Peyer's patch (tissue), 4 donors: ENCODE measurements at places on chromosomes 3 and 15. TPM values are rescaled to one million over a fixed set of nuclear protein-coding genes. Genes with fewer than 3 reads are reported as not detected.

PAK6 gene
- total RNA-seq, result not detected

CCR5 gene
- total RNA-seq, result 0.66 TPM

ANKUB1 gene
- total RNA-seq, result not detected

CTXND1 gene
- 5.0 TPM for total RNA-seq

PGBD4 gene
- 1.2 TPM for total RNA-seq

ANKRD63 gene
- not detected for total RNA-seq

KLHL40 gene
- total RNA-seq, result not detected

BCHE gene
- 4.4 TPM for total RNA-seq

GRCh38 chr3:6179761-6180160 lies 681.2 kb upstream of the GRM7 start:
- H3K4me3 ChIP-seq, result no peak overlapping the region
- no peaks in the 10 kb centered on the region for H3K36me3 ChIP-seq
- no peak overlapping the region for H3K27ac ChIP-seq
- no peaks in the 10 kb centered on the region for H3K4me1 ChIP-seq
- no peak for DNase-seq
- no peaks in the 10 kb centered on the region for H3K27me3 ChIP-seq

DNA sequence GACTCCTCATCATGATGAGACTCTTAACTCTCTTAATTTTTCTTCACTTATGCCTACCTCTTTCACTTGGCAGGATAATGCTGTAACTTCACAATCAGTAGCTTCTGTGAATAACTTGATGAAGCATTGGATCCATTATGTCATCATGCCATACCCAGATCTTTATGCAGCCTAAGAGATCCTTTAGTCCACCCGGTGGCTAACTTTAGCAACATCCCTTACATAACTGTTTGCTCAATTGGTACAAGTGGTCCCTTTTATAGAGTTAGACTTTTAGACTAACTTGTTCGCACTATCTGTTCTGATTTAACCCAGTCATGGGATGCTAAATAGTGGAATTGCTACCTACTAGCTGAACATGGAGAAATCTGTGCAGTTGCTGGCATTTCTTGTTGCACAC lies 184.5 kb downstream of the USP13 start:
- no peaks in the 10 kb centered on the region for H3K27me3 ChIP-seq
- DNase-seq, result no peak
- no peak overlapping the region for H3K4me3 ChIP-seq

DNA sequence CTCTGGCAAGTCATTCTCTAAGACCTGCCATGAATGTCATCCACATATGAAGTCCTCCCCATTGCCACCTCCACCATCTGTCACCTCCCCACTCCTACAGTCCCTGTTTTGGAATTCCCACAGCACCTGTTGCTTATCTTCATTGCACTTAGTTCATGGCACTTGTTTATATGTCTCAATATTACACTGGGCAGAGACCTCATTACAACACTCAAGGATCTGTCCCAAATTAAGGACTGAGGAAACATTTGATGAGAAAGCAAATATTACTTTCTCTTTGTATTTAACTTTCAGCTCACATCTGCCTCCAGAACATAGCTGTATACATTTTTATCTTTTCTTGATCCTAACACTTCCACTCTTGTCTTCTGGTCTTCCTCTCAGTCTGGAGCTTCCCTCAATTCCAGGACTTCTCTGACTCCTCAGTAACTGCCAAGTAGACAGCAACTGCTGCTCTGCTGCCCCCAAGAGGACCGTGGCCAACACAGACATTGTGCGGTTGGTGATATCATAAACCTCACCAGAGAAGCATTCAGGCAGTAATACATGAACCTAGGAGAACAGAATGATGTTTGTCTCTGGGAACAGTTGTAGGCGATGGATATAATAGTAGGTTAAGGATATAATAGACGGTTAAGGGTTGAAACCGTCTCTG lies 45.0 kb upstream of the FGF12 start:
- no peaks in the 10 kb centered on the region for H3K36me3 ChIP-seq
- DNase-seq, result no peak
- H3K27ac ChIP-seq, result no peak overlapping the region
- H3K27me3 ChIP-seq, result no peaks in the 10 kb centered on the region
- H3K4me1 ChIP-seq, result no peaks in the 10 kb centered on the region
- no peak overlapping the region for H3K4me3 ChIP-seq

- no peak for DNase-seq
- no peak overlapping the region for H3K27ac ChIP-seq
- H3K36me3 ChIP-seq, result no peaks in the 10 kb centered on the region
Measured at GRCh38 chr15:67761343-67761742, 64.0 kb upstream of the SKOR1 start.

GRCh38 chr3:141605883-141606282 lies 119.1 kb downstream of the RASA2 start:
- peaks cover 4% of the 10 kb centered on the region for H3K36me3 ChIP-seq
- no peaks in the 10 kb centered on the region for H3K27me3 ChIP-seq
- H3K4me1 ChIP-seq, result no peaks in the 10 kb centered on the region
- H3K27ac ChIP-seq, result no peak overlapping the region
- DNase-seq, result no peak

DNA sequence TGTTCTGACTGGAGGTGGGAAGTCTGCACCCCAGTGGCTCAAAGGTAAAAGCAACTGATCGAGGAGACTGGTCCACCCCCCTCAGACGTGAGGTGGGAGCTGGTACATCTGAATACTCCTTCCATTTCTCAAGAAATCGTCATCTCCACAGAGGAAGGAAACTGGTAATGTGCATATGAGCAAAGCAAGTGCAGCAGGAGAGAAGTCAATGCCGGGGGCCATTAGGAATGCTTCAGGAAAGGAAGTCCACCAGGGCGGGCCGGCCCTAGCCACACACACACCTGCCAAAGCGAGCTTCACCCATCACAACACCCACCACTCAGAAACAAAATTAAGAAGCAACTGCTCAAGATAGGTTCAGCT lies 8.5 kb downstream of the TBC1D2B start:
- H3K4me3 ChIP-seq, result peak overlapping the region; percentile 15
- H3K36me3 ChIP-seq, result no peaks in the 10 kb centered on the region
- H3K27ac ChIP-seq, result peak overlapping the region; percentile 61

GRCh38 chr15:100059094-100059493 lies 282.7 kb downstream of the ADAMTS17 start:
- no peaks in the 10 kb centered on the region for H3K36me3 ChIP-seq
- DNase-seq, result no peak
- no peak overlapping the region for H3K27ac ChIP-seq
- no peaks in the 10 kb centered on the region for H3K4me1 ChIP-seq

- peak overlapping the region; percentile 65 for H3K27ac ChIP-seq
- H3K27me3 ChIP-seq, result no peaks in the 10 kb centered on the region
- DNase-seq, result peak; percentile 46
- peaks cover 15% of the 10 kb centered on the region for H3K4me1 ChIP-seq
- H3K36me3 ChIP-seq, result no peaks in the 10 kb centered on the region
- H3K4me3 ChIP-seq, result no peak overlapping the region
Measured at GRCh38 chr3:184346480-184347190, 9.2 kb downstream of the FAM131A start.

DNA sequence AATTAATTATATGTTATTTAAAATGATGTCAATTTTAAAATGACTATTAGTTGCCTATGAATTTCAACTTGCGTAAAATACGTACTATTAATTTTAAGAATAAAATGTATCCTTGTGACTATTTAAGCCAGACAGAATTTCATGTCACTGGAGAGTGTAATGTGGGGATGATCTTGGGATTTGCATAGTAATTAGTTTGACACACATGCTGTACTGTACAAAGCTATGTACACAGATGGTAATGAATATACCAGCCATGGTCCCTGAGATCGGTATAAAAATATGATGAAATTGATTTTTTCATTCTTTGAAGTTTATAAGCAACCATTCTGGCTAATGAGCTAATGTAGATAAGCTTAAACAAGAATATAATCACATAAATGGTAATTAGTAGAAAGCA lies 134.4 kb upstream of the ROBO1 start:
- H3K27me3 ChIP-seq, result no peaks in the 10 kb centered on the region
- no peak for DNase-seq
- H3K36me3 ChIP-seq, result no peaks in the 10 kb centered on the region
- no peak overlapping the region for H3K4me3 ChIP-seq

- H3K36me3 ChIP-seq, result peaks cover 4% of the 10 kb centered on the region
- no peaks in the 10 kb centered on the region for H3K27me3 ChIP-seq
- peaks cover 30% of the 10 kb centered on the region for H3K4me1 ChIP-seq
Measured at GRCh38 chr3:48743773-48744172, 26.8 kb upstream of the IP6K2 start.

DNA sequence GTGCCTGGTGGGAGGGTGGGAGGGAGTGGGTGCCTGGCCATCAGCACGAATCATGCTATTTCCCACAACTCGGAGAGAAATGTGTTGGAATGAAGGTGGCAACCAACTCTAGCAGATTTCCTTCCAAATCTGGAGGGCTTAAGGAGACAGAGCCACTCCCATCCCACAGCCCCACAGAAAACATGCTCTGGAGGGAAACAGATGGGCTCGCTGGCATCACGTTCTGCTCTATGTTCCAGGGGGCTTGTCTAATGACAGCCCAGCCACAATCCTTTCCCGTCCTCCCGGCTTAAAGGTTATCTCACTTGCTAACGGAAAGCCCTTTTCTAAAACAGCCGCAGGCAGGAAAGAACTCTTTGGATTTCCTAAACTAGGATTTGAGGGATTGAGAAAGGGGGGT lies 65.3 kb downstream of the ADAMTS17 start:
- no peak overlapping the region for H3K27ac ChIP-seq
- no peak overlapping the region for H3K4me3 ChIP-seq
- no peak for DNase-seq
- no peaks in the 10 kb centered on the region for H3K27me3 ChIP-seq
- no peaks in the 10 kb centered on the region for H3K36me3 ChIP-seq

GRCh38 chr3:38059591-38059990 lies 20.6 kb downstream of the DLEC1 start:
- no peaks in the 10 kb centered on the region for H3K27me3 ChIP-seq
- no peaks in the 10 kb centered on the region for H3K36me3 ChIP-seq
- no peak overlapping the region for H3K4me3 ChIP-seq
- no peaks in the 10 kb centered on the region for H3K4me1 ChIP-seq
- no peak for DNase-seq

DNA sequence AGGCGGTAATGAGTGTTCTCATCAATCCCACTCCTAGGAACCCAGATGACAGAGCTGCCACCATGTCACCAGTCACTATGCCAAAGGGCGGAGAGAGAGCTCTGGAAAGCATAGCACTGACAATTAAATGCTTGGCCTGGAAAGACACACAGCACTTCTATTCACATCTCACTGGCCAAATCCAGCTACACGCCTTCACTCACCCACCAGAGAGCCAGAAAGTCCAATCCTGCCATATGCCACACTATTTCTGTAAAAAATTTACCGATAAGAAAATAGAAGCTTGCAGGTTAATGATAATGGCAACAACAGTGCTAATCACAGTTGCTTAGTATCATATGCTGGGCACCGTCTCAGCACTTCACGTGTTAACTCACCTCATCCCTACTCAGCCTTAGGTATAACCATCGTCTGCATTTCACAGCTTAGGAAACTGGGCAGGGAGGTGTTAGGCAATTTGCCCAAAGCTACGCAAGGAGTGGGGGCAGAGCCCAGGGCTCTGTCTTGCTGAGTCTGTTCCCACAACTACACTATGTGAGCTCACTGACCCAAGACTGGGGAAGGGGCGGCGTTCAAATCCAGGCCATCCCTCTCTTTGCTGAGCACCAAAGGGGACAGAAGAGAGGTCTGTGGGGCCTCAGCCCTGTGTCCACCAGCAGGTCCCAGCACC lies 16.5 kb downstream of the KLHL25 start:
- H3K27ac ChIP-seq, result no peak overlapping the region
- H3K4me1 ChIP-seq, result peaks cover 4% of the 10 kb centered on the region
- no peaks in the 10 kb centered on the region for H3K27me3 ChIP-seq
- H3K36me3 ChIP-seq, result no peaks in the 10 kb centered on the region
- no peak for DNase-seq

DNA sequence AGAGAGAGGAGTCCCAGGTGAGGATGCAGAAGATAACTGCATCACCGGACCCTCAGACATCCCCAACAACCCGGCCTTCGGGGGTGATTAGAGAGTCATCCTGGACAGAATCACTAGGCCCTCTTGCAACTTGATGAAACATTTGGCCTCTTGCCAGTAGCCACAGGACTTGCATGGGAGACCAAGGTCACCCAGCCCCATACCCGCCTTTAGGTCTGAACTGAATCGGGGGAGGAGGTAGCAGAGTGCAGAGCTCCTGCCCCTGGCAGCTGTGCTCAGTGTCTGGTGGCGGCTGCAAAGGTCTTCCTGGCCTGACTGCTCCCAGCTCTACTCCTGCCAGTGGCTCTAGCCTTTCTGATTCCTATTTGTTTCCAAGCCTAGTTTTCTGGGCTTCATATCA lies 12.4 kb downstream of the PIF1 start:
- no peak for DNase-seq
- H3K4me3 ChIP-seq, result no peak overlapping the region
- no peaks in the 10 kb centered on the region for H3K4me1 ChIP-seq

GRCh38 chr3:4719046-4719501 lies 225.9 kb downstream of the ITPR1 start:
- no peak for DNase-seq
- no peaks in the 10 kb centered on the region for H3K36me3 ChIP-seq
- no peak overlapping the region for H3K4me3 ChIP-seq
- peaks cover 38% of the 10 kb centered on the region for H3K4me1 ChIP-seq
- H3K27me3 ChIP-seq, result no peaks in the 10 kb centered on the region

GRCh38 chr3:25485673-25486072 lies 57.6 kb downstream of the RARB start:
- no peaks in the 10 kb centered on the region for H3K27me3 ChIP-seq
- no peak for DNase-seq
- no peak overlapping the region for H3K27ac ChIP-seq
